ENCODE measurements at places on chromosomes 6 and 20. TPM values are rescaled to one million over a fixed set of nuclear protein-coding genes. Genes with fewer than 3 reads are reported as not detected.

DNA sequence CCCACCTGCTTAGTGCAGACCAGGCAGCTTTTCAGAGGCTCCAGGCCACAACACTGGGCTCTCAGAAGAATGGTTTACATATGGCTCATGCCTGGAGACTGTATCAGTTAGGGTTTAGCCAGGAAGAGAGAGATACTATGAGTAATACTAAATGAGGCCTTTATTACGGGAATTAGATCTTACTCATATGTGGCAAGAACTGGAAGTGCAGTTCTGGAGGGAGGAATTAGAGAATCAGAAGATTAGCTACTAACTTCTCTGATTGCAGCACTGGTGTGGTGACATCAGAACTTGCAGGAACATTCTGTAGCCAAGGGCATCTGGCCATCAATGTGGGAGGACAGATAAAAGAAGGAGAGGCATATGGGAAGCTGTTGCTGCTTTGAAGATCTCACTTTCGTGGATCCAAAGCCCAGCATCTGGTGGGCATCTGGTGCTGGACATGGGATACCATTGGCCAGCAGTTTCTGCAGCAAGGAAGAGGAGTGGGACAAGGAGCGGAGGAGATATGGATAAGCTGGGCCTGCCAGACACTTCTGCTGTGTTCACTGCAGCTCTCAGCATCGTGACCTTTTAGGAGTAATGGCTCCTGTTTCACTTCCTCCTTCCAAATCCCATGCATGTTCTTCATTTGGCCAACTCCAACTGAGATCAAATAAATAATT, 248.5 kb downstream of the BTBD3 start:
- DNase-seq: no peak

DNA sequence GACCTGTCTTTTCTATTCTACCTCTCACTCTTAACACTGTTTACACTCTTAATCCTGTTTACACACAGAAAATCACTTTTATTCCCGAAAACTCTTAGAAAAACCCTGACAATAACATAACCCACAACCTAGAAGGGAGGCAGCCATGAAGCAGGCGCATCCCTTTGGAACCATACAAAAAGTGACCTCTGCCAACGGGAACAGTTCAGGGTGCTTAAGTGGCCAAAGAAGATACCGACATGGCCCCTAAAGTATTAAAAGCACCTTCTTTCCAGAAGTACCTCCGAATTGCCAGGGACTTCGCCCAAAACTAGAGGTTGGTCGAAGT, 490 bp downstream of the MMUT start:
- peak; percentile 1 for DNase-seq

GRCh38 chr6:4313044-4313686, 177.8 kb upstream of the ECI2 start:
- no peak for DNase-seq

DNA sequence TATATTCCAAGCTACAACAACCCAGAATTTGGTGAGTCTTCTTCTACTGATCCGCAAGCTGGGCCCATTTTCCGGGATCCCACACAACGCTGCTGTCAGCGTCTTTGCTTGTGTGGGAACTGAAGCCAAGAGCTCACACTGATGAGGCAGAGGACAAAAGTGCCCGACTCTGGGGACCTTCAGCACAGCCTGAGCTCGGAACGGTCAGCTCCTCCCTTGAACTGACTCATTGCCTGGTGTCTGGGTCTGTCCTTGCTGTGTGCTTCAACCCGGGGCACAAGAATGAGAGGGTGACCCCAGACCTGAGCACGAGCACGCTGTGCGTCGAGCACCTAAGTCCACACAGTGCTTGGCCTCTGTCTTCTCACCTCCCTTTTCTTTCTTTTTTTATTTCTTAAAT, 33.5 kb downstream of the DACT2 start:
- DNase-seq: no peak

DNA sequence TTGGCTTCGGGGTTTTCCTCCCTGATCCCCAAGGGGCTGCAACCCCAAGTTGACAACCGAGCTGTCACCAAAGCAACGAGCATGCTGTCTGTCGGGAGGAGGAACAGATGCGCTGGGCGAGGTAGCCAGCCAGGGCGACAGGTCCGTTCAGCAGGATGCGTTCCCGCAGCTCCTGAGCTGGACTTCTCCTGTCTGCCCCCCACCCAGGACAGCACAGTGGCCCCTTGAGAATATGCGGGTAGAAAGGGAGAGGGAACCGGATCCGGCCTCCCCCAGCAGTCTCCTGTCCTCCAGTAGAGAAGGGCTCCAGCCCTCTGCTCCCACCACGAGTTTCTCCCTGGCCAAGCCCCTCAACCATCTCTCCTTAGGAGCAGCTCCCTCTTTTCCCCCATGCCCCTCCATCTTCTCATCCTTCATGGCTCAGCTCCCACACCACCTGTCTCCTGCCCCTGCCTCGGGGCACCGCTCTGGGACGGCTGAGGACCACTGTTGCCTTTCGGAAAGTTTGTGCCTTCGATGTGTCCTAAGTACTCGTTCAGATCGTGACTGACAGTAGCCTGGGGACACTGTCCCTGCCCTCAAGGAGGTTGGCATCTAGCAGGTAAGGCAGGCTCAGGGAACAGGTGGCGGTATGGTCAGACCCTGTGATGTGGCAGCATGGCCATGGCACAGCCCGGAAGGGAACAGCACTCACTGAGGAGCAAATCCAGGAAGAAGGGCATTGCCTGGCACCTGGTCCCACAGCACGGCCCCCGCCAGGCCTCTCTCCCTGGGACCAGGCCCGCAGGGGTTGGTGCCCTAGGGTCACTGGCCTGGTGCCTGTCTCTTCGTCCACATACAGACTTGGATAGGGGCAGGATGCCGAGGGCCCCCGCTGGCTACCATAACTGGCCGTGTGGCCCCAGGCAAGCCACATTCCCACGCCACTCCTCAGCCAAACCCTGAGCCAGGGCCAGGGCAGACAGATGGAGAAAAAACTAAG, 96.3 kb downstream of the ASXL1 start:
- no peak for DNase-seq

- DNase-seq: no peak
Measured at GRCh38 chr6:43725643-43726580, 38.3 kb upstream of the MRPS18A start.

- no peak for DNase-seq
Measured at GRCh38 chr6:145372671-145373151, 362.6 kb downstream of the EPM2A start.

DNA sequence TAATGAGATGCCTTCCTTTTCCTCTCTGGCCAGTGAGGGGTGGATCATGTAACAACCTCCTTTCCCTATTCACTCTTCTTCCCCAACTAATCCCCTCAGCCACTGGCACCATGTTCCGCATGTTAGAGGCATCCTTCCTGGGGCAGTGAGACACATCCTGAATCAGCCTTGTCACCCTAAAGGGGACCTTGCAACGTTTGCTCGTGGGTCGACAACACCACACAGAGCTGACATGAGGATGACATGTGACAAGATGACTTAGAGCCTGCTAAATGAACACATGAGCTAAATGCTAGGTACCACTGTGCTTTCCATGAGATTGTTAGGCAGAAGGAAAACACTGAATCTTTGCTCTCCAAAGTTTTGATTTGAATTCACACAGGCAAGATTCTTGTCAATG, 129.2 kb downstream of the ATXN1 start:
- DNase-seq: no peak

- DNase-seq: no peak
Measured at GRCh38 chr6:87669051-87669450, 33.0 kb downstream of the AKIRIN2 start.

GRCh38 chr6:27684264-27685211, 211.6 kb upstream of the ZNF184 start:
- DNase-seq: no peak

The CAGE1 gene
- 0.18 TPM for polyA plus RNA-seq

The COX4I2 gene
- polyA plus RNA-seq: 2.3 TPM

The ECT2L gene
- polyA plus RNA-seq: 0.31 TPM

The LY6G6D gene
- polyA plus RNA-seq: not detected
